ENCODE measurements at places on chromosomes 12 and 14. TPM values are rescaled to one million over a fixed set of nuclear protein-coding genes. Genes with fewer than 3 reads are reported as not detected.

DNA sequence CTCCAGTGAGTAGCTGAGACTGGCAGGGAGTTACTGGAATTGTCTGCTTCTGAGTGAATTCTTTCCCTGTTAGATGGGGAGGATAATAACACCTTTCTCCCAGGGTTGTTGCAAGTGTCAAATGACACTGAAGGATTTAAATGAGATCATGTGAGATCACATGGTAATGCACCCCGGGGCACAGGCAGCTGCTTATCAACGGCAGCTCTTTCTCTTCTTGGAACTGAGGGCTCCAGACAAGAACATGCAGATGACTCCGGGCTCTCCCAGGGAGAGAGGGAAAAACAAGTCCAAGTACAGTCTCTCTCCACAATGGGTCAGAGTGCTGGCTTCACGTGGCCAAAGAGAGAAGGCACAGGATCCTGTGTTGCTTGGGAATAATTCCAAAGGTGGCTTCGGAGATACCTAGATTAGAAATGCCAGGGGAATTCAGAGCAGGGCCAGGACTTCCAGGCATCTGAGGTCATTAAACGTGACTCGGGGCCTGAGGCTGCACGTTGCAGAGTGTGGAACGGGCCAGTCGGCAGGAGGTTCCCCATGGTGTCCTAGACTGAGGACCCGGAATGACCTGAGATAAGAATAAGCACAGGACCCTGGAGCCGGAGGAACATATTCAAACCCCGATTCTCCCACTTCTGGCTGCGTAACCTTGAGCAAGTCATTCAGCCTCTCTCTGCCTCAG is 109.2 kb downstream of the PRMT8 start:
- peaks cover 12% of the 10 kb centered on the region for H3K27me3 ChIP-seq
- no peak overlapping the region for H3K4me3 ChIP-seq
- H3K36me3 ChIP-seq: peaks cover 3% of the 10 kb centered on the region
- H3K4me1 ChIP-seq: peaks cover 11% of the 10 kb centered on the region
- no peak overlapping the region for H3K27ac ChIP-seq

DNA sequence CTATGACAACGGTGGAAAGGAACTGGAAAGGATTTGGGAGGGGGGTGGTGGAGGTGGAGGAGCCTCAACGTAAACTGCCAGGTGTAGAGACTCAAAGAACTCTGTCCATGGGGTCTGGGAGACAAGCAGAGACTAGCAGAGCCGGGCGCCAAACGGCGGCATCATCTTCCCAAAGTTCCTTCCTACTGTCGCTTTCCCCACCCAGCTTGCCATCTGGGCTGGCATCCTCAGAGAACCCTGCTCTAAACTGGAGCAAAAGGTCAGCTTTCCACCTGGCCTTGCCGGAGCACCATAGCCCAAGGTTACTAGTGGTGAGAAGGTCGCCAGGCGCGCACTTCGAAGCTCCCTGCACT is 4.0 kb upstream of the IRF2BPL start:
- H3K27ac ChIP-seq: peak overlapping the region; percentile 97
- DNase-seq: no peak
- H3K36me3 ChIP-seq: peaks cover 3% of the 10 kb centered on the region
- peak overlapping the region; percentile 93 for H3K4me3 ChIP-seq
- no peaks in the 10 kb centered on the region for H3K27me3 ChIP-seq
- peaks cover 48% of the 10 kb centered on the region for H3K4me1 ChIP-seq

- H3K36me3 ChIP-seq: peaks cover 7% of the 10 kb centered on the region
- H3K4me1 ChIP-seq: peaks cover 40% of the 10 kb centered on the region
- no peaks in the 10 kb centered on the region for H3K27me3 ChIP-seq
- peak overlapping the region; percentile 47 for H3K27ac ChIP-seq
- no peak for DNase-seq
- H3K4me3 ChIP-seq: no peak overlapping the region
Measured at GRCh38 chr12:122089077-122089476, 10.5 kb downstream of the MLXIP start.

The FSCB gene
- total RNA-seq: not detected

The KRT85 gene
- not detected for total RNA-seq

GRCh38 chr12:43964033-43964432 is 128.2 kb downstream of the TMEM117 start:
- H3K4me3 ChIP-seq: no peak overlapping the region
- DNase-seq: no peak
- no peaks in the 10 kb centered on the region for H3K36me3 ChIP-seq
- H3K27me3 ChIP-seq: no peaks in the 10 kb centered on the region
- peaks cover 2% of the 10 kb centered on the region for H3K4me1 ChIP-seq

The OR6C2 gene
- total RNA-seq: not detected

DNA sequence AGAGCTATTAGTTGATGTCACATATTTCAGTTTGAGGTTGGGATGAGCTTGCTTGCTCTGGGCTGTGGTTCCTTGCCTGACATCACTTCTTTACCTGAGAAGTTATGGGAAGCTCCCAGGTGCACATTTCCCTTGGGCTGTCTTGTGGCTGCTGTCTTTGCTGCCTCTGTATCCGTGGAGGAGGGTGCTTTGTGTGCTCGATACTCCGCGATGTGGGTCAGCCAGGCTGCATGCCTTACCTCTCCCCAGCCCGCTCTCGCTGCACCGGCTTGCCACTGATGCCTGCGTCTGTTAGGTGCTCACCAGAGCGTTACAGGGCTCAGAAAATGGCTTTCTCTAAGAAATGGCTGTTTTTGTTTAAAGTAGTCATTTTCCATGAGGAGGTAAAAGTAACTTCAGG is 19.6 kb downstream of the PELI2 start:
- H3K36me3 ChIP-seq: no peaks in the 10 kb centered on the region
- peaks cover 33% of the 10 kb centered on the region for H3K27me3 ChIP-seq
- H3K4me1 ChIP-seq: peaks cover 22% of the 10 kb centered on the region
- no peak overlapping the region for H3K27ac ChIP-seq
- H3K4me3 ChIP-seq: no peak overlapping the region
- no peak for DNase-seq

GRCh38 chr12:45674181-45674977 is 55.1 kb upstream of the ARID2 start:
- no peaks in the 10 kb centered on the region for H3K27me3 ChIP-seq
- H3K36me3 ChIP-seq: no peaks in the 10 kb centered on the region
- no peak overlapping the region for H3K4me3 ChIP-seq

GRCh38 chr12:82966001-82966559 is 279.4 kb downstream of the TMTC2 start:
- H3K36me3 ChIP-seq: peaks cover 3% of the 10 kb centered on the region
- H3K27me3 ChIP-seq: no peaks in the 10 kb centered on the region
- H3K4me3 ChIP-seq: no peak overlapping the region

The TMCC3 gene
- total RNA-seq: 1.5 TPM

DNA sequence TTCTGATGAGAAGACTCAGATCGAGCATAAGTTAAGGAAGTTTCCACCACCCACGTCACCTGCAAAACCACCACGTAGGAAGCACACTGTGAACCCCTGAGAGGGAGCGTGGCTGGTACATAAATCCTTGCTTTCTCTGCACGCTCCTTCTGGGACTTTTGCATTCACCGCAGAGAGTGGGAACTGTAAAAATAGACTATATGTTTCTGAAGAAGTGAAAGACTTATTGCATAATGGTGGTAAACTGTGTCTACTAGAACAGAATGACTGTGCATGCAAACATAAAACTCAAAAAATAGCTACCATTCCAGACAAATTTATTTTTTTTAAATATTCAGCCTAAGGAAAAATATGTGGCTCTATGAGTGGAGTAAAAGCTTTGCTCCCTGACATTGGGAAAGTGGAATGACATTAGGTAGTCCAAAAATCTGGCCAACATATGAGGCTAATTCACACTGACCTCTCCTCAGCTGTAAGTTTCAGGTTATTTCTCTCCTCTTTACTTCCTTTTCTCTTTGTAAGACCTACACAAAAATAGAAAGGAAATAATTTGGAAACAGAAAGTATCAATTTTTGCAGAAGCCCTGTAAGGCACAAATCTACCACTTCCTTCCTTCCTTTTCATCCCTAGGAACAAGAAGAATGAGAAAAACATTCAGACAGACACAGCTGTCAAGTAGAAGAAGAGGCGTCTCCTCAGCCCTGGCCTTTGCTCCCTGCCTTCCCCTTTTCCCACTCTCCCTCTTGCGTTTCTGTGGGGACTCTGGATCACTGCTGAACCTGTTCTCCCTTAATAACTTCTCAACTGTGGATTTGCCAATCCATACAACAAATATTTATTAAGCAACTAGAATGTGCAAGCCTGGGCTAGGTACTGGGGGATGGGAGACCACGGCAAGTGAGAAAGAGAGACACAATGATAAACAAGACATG is 264.3 kb upstream of the FOXN3 start:
- no peaks in the 10 kb centered on the region for H3K27me3 ChIP-seq
- H3K4me3 ChIP-seq: peak overlapping the region; percentile 86
- H3K36me3 ChIP-seq: no peaks in the 10 kb centered on the region
- peak overlapping the region; percentile 95 for H3K27ac ChIP-seq
- H3K4me1 ChIP-seq: peaks cover 21% of the 10 kb centered on the region

The KRT77 gene
- not detected for total RNA-seq

GRCh38 chr14:50520947-50521815 is 11.2 kb downstream of the MAP4K5 start:
- peaks cover 6% of the 10 kb centered on the region for H3K36me3 ChIP-seq
- no peaks in the 10 kb centered on the region for H3K27me3 ChIP-seq
- H3K4me1 ChIP-seq: peaks cover 40% of the 10 kb centered on the region
- peak overlapping the region; percentile 76 for H3K4me3 ChIP-seq

The CEBPE gene
- 0.25 TPM for total RNA-seq

The GPR65 gene
- total RNA-seq: 14.9 TPM

The CDC42BPB gene
- total RNA-seq: 11.6 TPM

The ACRBP gene
- total RNA-seq: 90.0 TPM

DNA sequence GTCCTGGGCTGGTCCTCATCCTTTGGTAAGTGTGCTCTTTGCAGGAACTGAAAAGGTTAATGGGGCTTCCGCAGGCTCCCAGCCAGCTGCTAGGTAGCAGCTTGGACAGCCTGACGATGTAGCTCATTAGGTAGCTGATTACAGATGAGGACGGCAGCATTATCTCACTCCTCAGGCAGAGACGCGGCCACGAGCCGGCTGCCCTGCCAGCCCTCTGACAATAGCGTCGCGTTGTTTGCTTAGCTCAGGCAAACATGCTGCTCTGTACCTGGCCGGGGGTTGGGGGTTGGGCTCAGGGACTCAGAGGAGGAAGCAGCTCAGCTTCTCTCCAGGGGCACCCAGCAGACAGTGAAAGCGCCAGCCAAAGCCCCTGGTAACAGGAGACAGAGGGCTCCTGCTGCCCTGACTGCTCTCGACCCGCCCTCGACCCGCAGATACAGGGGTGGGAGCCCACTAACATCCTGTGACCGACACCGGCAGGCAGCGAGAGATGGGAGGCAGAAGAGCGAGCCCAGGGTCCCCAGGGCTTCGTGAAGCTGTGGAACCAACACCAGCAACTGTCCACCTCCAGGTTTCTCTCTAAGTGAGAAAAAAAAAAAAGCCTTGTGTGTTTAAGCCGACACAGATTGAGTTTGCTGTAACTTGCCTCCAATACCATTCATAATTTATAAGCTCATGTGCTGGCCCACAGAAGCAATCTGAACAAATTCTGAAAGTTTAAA is 53.4 kb upstream of the DLK1 start:
- peak overlapping the region; percentile 31 for H3K4me3 ChIP-seq
- peaks cover 65% of the 10 kb centered on the region for H3K27me3 ChIP-seq
- peaks cover 6% of the 10 kb centered on the region for H3K4me1 ChIP-seq
- no peak overlapping the region for H3K27ac ChIP-seq
- no peak for DNase-seq

The ARG2 gene
- 5.1 TPM for total RNA-seq

DNA sequence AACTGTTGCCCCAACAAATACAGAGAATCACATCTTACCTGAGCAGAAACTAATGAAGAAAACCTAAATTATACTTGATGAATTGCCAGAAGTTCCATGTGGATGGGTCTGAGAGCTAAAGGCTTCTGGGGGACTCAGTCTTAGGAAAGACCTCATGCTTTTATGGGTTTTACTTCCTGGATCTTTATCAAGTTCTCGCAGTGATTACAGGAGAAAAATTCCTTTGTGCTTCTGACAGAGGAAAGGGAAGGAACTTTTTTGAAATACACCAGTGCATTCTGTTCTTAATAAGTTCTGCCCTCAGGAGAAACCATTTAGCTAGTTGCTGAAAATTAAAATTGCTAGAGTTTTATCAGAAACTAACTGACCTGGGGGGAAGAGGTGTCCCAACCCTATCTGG is 203.9 kb upstream of the KITLG start:
- H3K4me1 ChIP-seq: no peaks in the 10 kb centered on the region
- no peaks in the 10 kb centered on the region for H3K36me3 ChIP-seq
- no peak overlapping the region for H3K27ac ChIP-seq
- H3K27me3 ChIP-seq: no peaks in the 10 kb centered on the region

- H3K27me3 ChIP-seq: peaks cover 26% of the 10 kb centered on the region
- H3K4me1 ChIP-seq: no peaks in the 10 kb centered on the region
- H3K36me3 ChIP-seq: no peaks in the 10 kb centered on the region
- H3K4me3 ChIP-seq: no peak overlapping the region
Measured at GRCh38 chr14:89123851-89124250, 293.2 kb downstream of the FOXN3 start.

The GAPDH gene
- total RNA-seq: 640 TPM

The OR4K15 gene
- total RNA-seq: not detected

- H3K4me3 ChIP-seq: peak overlapping the region; percentile 88
- H3K27ac ChIP-seq: no peak overlapping the region
- H3K4me1 ChIP-seq: peaks cover 16% of the 10 kb centered on the region
- no peak for DNase-seq
Measured at GRCh38 chr14:105094193-105094907, 29.1 kb upstream of the GPR132 start.

DNA sequence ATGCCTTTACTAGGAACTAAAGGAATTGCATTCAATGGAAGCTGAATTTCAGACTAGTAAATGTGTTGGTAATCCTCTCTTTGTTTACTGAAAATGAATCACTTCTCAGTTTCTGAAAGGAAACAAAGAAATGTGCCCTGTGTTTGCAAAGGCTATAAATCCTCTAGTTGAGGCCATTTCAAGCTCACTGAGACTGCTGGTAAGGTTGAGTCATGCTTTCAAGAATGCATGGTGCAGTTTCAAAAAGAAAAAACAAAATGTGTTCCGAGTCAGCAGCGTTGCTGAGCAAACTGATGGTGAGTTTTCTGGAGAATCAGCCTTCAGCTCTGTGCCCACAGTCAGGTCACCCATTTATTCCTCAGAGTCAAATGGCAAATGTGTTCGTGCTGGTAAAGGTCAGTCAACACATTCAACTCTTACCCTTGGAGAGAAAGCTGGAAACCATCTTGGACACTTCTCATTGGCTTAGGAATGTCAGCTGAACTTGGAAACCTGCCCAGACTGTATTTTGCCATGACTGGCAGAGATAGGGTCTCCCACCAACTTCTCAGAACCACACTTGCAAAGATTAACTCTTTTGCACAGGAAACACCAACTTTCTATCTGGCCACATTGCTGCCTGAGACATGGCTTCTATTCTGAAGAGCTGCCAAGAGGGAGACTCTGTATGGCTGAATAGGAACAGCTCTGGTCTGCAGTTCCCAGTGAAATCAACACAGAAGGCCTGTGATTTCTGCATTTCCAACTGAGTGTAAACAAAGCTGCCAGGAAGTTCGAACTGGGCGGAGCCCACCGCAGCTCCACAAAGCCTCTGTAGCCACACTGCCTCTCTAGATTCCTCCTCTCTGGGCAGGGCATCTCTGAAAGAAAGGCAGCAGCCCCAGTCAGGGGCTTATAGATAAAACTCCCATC is 484.4 kb downstream of the ATP23 start:
- DNase-seq: no peak
- H3K27ac ChIP-seq: peak overlapping the region; percentile 14
- peaks cover 8% of the 10 kb centered on the region for H3K4me1 ChIP-seq
- H3K27me3 ChIP-seq: no peaks in the 10 kb centered on the region
- H3K36me3 ChIP-seq: no peaks in the 10 kb centered on the region

Measured in T-helper 17 cell (primary cell).